Testis (tissue), 5 donors: ENCODE measurements at places on chromosomes 5 and 9. TPM values are rescaled to one million over a fixed set of nuclear protein-coding genes. Genes with fewer than 3 reads are reported as not detected.

DNA sequence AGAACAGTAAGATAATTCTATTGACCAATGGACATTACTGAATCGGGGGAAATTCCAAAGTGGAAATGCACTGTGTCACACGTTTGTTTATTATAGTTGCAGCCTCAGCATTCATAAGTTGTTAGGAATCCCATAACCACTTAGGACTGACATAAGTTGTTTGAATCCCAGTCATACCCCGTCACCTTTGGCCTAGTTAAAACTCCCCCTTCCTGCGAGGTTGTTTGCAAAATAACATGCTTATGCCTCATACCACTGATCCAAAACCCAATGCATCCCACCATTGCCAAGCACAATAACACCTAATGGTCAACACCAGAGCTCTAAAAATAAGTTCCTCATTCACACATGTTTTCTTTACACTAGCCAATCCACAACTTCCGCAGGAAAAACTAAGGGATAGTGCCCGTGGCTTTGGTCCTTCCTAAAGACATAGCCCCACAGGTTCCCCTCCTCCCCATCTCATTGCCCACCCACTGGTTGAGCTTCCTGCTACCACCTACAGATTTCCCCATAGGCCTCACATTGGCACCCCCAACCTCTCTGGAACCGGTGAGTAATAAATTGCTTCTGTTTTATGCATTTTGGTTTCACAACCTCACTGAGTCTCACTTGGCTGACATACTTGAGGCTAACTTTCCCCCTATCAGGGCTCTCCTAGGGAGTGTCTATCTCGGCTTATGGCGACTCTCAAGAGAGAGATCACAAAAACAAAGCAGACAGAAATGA is 42.3 kb upstream of the MUSK start:
- no peaks in the 10 kb centered on the region for H3K36me3 ChIP-seq
- H3K27ac ChIP-seq: no peak overlapping the region
- DNase-seq: no peak
- no peaks in the 10 kb centered on the region for H3K4me1 ChIP-seq
- H3K27me3 ChIP-seq: no peaks in the 10 kb centered on the region

Gene TMEM232
- total RNA-seq: 42.6 TPM

- H3K27me3 ChIP-seq: no peaks in the 10 kb centered on the region
- H3K4me1 ChIP-seq: no peaks in the 10 kb centered on the region
- DNase-seq: no peak
- no peak overlapping the region for H3K4me3 ChIP-seq
These were observed 52.1 kb upstream of the NFIB start for GRCh38 chr9:14366076-14366475.

Gene SLC2A6
- total RNA-seq: 2.6 TPM

GRCh38 chr5:107388141-107388861 is 282.4 kb downstream of the EFNA5 start:
- no peaks in the 10 kb centered on the region for H3K36me3 ChIP-seq
- no peaks in the 10 kb centered on the region for H3K4me1 ChIP-seq
- DNase-seq: no peak

GRCh38 chr5:133155326-133155969 is 103.6 kb downstream of the HSPA4 start:
- H3K27me3 ChIP-seq: no peaks in the 10 kb centered on the region
- no peak overlapping the region for H3K4me3 ChIP-seq
- no peaks in the 10 kb centered on the region for H3K4me1 ChIP-seq
- no peak for DNase-seq
- no peaks in the 10 kb centered on the region for H3K36me3 ChIP-seq
- H3K27ac ChIP-seq: no peak overlapping the region

Gene ANKRD34B
- total RNA-seq: 0.16 TPM

Gene ASPN
- 0.12 TPM for total RNA-seq

- no peaks in the 10 kb centered on the region for H3K4me1 ChIP-seq
- no peak overlapping the region for H3K4me3 ChIP-seq
- no peaks in the 10 kb centered on the region for H3K27me3 ChIP-seq
- no peak for DNase-seq
- no peak overlapping the region for H3K27ac ChIP-seq
These were observed 1824.4 kb upstream of the CDH9 start for GRCh38 chr5:28862860-28863196.

GRCh38 chr5:72955143-72955767 is 586 bp upstream of the FCHO2 start:
- H3K4me3 ChIP-seq: peak overlapping the region; percentile 83
- peaks cover 13% of the 10 kb centered on the region for H3K4me1 ChIP-seq
- peak overlapping the region; percentile 100 for H3K27ac ChIP-seq
- no peaks in the 10 kb centered on the region for H3K36me3 ChIP-seq
- no peaks in the 10 kb centered on the region for H3K27me3 ChIP-seq

DNA sequence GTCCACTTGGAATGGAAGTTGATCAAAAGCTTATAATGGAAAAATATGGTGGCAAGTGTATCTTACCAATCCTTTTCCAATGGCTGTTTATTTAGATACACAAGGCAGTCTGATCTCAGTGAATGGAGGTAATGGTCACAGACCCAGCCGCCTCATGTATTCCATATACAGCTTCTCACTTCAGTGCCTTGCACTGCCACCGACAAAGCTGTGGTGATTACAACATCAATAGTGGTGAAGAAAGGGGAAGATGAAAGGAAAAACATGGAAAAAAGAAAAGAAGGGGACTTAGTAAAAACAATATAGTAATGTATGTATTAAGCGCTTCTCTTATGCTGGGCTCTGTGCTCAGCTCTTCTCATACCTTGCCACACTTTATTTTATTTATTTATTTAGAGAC is 297.3 kb upstream of the RASA1 start:
- H3K4me1 ChIP-seq: no peaks in the 10 kb centered on the region
- DNase-seq: no peak
- H3K27ac ChIP-seq: no peak overlapping the region
- H3K36me3 ChIP-seq: no peaks in the 10 kb centered on the region
- H3K27me3 ChIP-seq: no peaks in the 10 kb centered on the region

- DNase-seq: no peak
- H3K27me3 ChIP-seq: no peaks in the 10 kb centered on the region
- H3K36me3 ChIP-seq: no peaks in the 10 kb centered on the region
- H3K4me1 ChIP-seq: peaks cover 5% of the 10 kb centered on the region
- H3K27ac ChIP-seq: no peak overlapping the region
These were observed 13.6 kb upstream of the VDAC1 start for GRCh38 chr5:134018154-134018985.

DNA sequence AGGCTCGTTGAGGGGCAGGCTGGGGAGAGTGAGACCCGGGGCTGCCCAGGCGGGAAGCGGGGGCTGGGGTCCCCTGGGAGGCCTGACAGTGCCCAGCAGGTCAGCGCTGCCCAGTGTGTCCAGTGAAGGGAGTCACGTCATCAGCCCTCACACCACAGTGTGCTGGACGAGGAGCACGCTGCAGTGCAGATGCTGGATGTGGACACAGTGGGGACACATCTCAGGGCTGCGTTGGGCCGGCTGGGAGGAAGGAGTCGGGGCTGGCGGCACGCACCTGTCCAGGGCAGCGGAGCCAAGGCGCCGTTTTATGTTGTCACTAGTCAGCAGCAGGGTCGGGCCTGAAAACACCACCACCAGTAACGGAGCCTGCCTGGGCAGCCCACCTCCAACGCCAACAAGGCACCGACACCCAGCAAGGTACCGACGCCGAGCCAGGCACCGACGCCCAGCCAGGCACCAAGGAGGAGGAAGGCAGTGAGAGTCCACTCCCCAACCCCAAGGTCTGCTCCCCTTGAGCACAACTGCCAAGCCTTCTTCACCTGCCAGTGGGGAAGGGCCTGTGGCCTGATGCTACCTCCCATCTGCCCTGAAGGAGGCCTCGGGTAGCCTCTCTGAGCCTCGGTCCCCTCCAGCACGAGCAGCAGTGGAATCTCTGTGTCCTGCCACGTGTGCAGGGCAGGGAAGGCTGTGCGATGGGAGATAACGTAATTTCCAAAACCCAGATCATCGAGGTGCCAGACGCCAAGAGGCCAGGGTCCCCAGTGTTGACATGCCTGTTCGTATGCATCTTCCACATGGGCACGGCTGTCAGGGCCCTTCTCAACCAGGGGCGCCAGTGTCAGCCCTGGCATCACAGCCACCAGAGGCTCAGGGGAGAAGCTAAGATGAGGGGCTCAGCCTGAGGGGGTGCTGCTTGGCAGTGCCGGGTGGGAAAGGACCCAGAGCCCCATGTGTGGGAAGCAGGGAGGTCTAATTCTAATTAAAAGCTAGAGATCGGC is 21.9 kb upstream of the NSMF start:
- H3K27ac ChIP-seq: no peak overlapping the region
- peaks cover 16% of the 10 kb centered on the region for H3K4me1 ChIP-seq
- no peak for DNase-seq
- no peak overlapping the region for H3K4me3 ChIP-seq
- H3K27me3 ChIP-seq: no peaks in the 10 kb centered on the region

GRCh38 chr5:97979740-97980139 is 793.7 kb upstream of the RGMB start:
- H3K4me1 ChIP-seq: no peaks in the 10 kb centered on the region
- H3K4me3 ChIP-seq: peak overlapping the region; percentile 27
- no peak for DNase-seq
- no peak overlapping the region for H3K27ac ChIP-seq
- H3K27me3 ChIP-seq: no peaks in the 10 kb centered on the region

GRCh38 chr5:55226934-55227663 is at the start of gene MCIDAS:
TSS of gene MCIDAS (minus strand) at chr5:55227315. CDS start at chr5:55227138, 177 bp downstream.
- no peaks in the 10 kb centered on the region for H3K27me3 ChIP-seq
- DNase-seq: peak; percentile 61
- H3K4me3 ChIP-seq: peak within 1 kb of the TSS; percentile 58
- H3K4me1 ChIP-seq: peaks cover 17% of the 10 kb centered on the region
- H3K27ac ChIP-seq: no peak within 1 kb of the TSS
- H3K36me3 ChIP-seq: no peaks in the 10 kb centered on the region

Gene RNF183
- 1.7 TPM for total RNA-seq

Gene PTPDC1
- total RNA-seq: 32.3 TPM

Gene THBS4
- 14.1 TPM for total RNA-seq

GRCh38 chr5:57102189-57102904 is 71.5 kb upstream of the GPBP1 start:
- H3K27me3 ChIP-seq: no peaks in the 10 kb centered on the region
- H3K4me1 ChIP-seq: no peaks in the 10 kb centered on the region
- no peak overlapping the region for H3K27ac ChIP-seq
- no peak for DNase-seq

DNA sequence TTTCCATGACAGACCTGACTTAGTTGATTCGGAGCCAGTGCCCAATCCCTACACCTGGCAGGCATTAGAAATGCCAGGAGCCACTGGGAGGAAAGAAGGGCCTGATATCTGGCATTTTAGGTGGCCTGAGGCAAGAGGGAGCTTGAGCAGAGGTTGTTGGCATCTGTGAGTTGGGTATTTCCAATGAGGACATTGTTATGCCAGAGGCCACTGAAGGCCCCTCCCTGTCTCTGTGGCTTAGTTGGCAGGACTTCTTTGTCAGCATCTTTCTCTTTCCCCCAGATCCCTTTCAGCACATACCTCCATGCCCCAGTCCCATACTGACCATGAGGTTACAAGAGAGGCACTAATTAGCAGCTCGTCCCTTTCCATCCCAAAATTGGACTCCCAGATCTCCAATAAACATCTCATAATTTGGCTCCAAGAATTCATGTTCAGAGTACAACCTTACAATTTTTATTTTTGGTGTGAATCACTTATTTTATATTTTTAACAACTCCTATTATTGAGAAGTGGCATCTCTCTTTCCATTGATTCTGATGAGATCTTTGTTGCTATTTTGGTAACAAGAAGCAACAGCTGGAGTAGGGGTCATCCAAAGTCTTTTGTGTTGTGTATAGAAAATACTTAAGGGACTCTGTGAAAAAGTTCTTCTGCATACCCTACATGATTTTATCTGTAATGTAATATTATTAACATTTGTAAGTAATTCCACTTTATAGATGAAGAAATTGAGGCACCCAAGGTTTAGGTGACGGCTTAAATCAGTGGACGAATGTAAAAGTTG is 68.6 kb upstream of the MAP3K1 start:
- no peaks in the 10 kb centered on the region for H3K27me3 ChIP-seq
- H3K27ac ChIP-seq: no peak overlapping the region
- no peaks in the 10 kb centered on the region for H3K36me3 ChIP-seq
- H3K4me3 ChIP-seq: no peak overlapping the region

Gene CYLC2
- 20.5 TPM for total RNA-seq

GRCh38 chr9:34477541-34477940 is 18.9 kb downstream of the DNAI1 start:
- DNase-seq: no peak
- H3K4me1 ChIP-seq: no peaks in the 10 kb centered on the region
- no peaks in the 10 kb centered on the region for H3K27me3 ChIP-seq
- H3K27ac ChIP-seq: no peak overlapping the region
- no peaks in the 10 kb centered on the region for H3K36me3 ChIP-seq

DNA sequence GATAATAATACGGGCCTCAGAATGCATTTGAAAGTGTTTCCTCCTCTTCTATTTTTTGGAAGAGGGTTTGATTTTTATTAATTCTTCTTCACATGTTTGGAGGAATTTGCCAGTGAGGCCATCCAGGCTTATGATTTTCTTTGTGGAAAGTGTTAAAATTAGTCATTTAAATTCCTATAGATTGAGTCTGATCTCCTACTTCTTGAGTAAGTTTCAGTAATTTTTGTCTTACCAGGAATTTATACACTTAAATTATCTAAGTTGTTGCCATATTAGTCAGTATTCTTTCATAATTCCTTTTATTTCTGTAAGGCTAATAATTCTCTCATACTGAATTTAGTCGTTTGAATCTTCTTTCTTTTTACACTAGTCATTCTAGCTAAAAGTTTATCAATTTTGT is 25.2 kb upstream of the HAPLN1 start:
- DNase-seq: no peak
- no peaks in the 10 kb centered on the region for H3K4me1 ChIP-seq
- no peaks in the 10 kb centered on the region for H3K27me3 ChIP-seq
- no peak overlapping the region for H3K27ac ChIP-seq
- H3K36me3 ChIP-seq: no peaks in the 10 kb centered on the region

Gene NEUROG1
- total RNA-seq: not detected

- DNase-seq: no peak
- H3K27me3 ChIP-seq: no peaks in the 10 kb centered on the region
- no peak overlapping the region for H3K4me3 ChIP-seq
- H3K4me1 ChIP-seq: no peaks in the 10 kb centered on the region
These were observed 168.4 kb downstream of the TTLL11 start for GRCh38 chr9:121924700-121925099.
